ENCODE measurements at places on chromosomes 7 and 10. TPM values are rescaled to one million over a fixed set of nuclear protein-coding genes. Genes with fewer than 3 reads are reported as not detected.

DNA sequence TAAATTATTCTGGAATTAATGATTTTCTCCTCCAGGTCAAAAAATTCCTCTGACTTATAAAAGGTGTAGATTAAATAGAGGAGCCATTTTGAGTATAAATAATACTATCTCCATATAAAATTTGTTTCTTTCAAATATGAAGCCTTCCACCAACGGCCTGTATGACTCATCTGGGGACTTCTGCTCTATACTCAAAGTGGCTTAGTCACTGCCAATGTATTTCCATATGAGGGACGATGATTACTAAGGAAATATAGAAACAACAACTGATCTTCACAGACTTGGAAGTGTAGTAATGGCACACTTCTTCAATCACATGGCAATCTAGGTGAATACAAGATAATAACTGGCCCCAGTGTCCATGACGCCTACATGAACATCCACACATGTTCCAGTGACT is 335.6 kb upstream of the HGF start:
- H3K4me3 ChIP-seq, result no peak overlapping the region
- H3K27ac ChIP-seq, result no peak overlapping the region
- DNase-seq, result no peak

GRCh38 chr7:131557652-131558385 is 1.4 kb upstream of the PODXL start:
- H3K27me3 ChIP-seq, result peaks cover 11% of the 10 kb centered on the region
- no peak overlapping the region for H3K27ac ChIP-seq
- peaks cover 24% of the 10 kb centered on the region for H3K4me1 ChIP-seq
- no peak for DNase-seq
- no peaks in the 10 kb centered on the region for H3K36me3 ChIP-seq

DNA sequence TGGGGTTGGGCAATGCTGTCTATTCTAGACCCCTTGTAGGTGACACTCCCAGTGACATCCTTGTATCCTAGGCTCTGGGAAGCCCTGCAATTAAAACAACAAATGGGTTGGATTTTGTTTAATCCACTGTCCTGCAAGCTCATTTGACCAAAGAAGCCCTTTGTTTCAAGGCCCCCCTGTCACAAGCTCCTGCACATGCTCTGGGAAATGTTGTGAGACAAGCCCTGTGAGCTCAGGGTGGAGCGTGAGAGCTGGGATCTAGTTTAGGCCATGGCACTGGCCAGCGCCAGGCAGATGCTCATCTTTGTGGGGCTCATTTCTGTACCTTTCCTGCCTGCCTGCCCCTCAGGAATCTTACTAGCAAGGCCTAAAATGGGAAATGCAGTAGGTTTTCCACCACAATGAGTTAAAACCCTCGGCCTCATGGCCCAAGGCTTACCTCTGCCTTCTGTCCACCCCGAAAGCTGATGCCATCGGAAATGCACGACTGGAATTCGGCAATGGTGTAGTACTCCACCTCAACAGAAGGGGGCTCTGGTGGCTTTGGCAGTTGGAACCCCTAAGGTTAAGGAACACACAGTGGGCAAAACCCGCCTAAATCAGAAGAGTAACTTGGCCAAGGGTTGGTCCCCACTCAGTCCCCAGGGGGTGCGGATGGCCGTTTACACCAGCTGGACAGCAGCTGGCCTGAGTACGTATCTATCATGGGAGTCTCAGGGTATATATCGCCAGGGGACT is 112.0 kb downstream of the NEURL1 start:
- H3K27me3 ChIP-seq, result no peaks in the 10 kb centered on the region
- peaks cover 38% of the 10 kb centered on the region for H3K36me3 ChIP-seq

DNA sequence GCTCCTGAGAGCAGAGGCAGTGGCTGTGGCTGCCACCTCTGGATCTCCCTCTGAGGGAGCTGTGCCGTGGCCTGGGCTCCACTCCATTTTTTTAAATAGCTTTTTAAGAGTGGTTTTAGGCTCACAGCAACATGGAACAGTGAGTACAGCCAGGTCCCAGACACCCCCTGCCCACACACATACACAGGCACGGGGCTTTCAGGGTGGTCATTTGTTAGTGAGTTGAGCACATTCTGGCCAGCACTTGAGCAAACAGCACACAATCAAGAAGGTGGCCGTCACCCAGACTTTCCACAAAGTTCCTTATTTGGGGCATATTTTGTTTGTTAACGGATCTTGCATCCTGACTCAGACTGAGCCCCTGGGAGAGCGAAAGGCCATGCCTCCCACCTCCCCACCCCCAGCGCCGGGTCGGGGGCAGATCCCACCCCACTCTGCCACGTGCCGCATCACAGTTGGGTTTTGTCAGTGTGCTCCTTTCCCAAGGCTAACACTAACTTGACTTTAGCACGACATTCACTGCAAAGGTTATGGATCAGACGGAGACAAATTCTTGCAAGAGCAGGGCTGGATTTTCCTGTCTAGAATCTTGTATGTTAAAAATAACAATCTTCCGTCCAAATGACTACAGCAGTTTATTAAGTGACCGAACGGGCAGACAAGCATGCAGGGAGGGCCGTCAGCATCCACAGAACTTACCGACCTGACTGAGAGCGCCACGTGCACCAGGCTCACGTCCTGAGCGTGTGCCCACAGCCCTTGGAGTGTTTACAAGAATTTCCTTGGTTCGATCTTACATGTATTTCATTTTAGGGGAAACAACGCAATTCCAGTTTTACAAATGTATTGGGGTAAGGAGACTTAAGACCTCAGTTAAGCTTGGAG is 156.5 kb upstream of the NPS start:
- no peak overlapping the region for H3K4me3 ChIP-seq
- H3K27ac ChIP-seq, result no peak overlapping the region
- no peaks in the 10 kb centered on the region for H3K36me3 ChIP-seq
- no peaks in the 10 kb centered on the region for H3K4me1 ChIP-seq
- H3K27me3 ChIP-seq, result no peaks in the 10 kb centered on the region

DNA sequence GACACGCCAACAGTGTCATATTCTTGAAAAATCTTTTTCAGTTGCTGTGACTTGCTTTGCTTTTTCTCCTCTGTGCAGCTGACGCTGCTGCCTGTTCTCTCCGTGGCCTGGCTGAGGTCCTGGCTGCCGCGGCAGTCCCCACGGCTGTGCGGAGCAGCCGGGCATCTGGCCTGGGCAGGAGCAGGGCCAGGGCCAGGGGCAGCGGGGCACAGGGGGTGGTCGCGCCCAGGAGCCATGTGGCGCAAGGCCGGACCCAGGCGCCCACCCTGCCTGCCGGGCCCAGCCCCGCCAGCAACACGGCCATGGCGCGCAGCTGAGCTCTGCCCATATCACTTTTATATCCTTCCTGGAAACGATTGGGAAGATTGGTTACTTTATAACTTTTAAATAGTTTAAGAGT is 109.4 kb upstream of the ACBD5 start:
- peaks cover 22% of the 10 kb centered on the region for H3K4me1 ChIP-seq
- no peak for DNase-seq
- H3K27me3 ChIP-seq, result peaks cover 4% of the 10 kb centered on the region

GRCh38 chr7:57305192-57305748 is 144.7 kb upstream of the ZNF716 start:
- H3K4me3 ChIP-seq, result no peak overlapping the region
- no peaks in the 10 kb centered on the region for H3K4me1 ChIP-seq
- no peaks in the 10 kb centered on the region for H3K27me3 ChIP-seq
- H3K27ac ChIP-seq, result no peak overlapping the region

DNA sequence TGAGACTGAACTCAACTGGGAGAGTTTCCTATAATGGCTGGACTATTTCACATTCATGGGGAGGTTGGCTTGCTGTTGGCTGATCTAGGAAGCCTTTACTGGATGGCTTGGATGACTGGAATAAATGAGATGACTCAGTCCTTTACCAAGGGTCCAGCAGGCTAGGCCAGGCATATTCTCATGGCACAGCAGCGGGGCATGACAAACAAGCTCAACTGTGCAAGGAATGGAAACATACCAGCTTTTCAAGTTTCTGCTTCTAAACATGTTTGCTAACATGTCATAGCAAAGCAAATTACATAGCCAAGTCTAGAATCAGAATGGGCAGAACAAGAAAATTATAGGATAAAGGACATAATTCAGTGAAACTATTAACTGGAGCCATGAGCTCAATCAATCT is 46.8 kb upstream of the CRTAC1 start:
- no peak for DNase-seq
- H3K4me3 ChIP-seq, result no peak overlapping the region
- peaks cover 20% of the 10 kb centered on the region for H3K27me3 ChIP-seq
- no peak overlapping the region for H3K27ac ChIP-seq

DNA sequence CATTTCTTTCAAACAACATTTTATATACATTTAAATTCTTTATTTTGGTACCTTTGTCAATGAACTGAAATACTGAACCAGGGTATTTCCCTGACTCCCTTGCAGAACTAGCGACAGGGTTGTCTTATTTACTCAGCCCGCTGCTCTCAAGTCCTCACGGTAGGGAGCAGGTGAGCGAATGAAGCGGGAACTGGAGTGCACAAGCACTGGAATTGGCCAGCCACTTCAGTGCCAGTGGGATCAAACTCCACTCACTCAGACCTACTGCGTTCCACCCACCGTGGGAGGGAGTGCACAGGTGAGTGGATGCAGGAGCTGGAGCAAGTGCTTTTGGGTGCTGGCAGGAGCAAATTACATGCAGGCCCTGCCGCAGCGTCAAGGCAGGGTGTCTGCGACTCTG is 28.1 kb upstream of the NEUROD6 start:
- H3K27ac ChIP-seq, result no peak overlapping the region
- H3K4me3 ChIP-seq, result no peak overlapping the region
- H3K4me1 ChIP-seq, result no peaks in the 10 kb centered on the region
- no peak for DNase-seq

GRCh38 chr7:116446212-116446855 is 53.2 kb upstream of the CAV2 start:
- peaks cover 8% of the 10 kb centered on the region for H3K27me3 ChIP-seq
- DNase-seq, result no peak
- H3K4me1 ChIP-seq, result no peaks in the 10 kb centered on the region

GRCh38 chr10:58665361-58665760 is 152.7 kb downstream of the BICC1 start:
- no peak overlapping the region for H3K4me3 ChIP-seq
- H3K27me3 ChIP-seq, result no peaks in the 10 kb centered on the region
- H3K27ac ChIP-seq, result no peak overlapping the region
- DNase-seq, result no peak
- H3K4me1 ChIP-seq, result peaks cover 5% of the 10 kb centered on the region
- H3K36me3 ChIP-seq, result no peaks in the 10 kb centered on the region

Gene ABCB4
- total RNA-seq, result 17.5 TPM

Gene TRIM50
- total RNA-seq, result not detected

All from activated B cell treated with CpG ODN at 0.5 μM for 24 hours (primary cell).